ENCODE measurements at places on chromosomes 16 and 17.

DNA sequence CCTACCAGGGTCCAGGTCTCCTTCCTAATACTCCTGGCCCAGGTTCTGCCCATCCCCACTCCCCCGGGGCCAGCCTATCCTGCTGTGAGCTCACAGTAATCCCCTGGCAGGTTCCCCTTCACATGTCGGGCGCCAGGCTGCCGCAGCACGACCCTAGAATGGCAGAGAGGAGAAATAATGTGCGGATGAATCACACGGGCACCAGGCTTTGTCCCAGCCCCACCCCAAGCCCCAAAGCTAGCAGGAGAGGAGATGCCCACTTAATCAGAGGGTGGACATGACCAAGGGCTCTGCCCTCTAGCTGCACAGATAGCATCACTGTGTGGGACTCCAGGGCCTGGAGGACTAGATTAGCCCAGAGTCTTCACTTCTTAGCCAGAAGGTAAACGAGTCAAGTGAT lies 39.5 kb downstream of the ST3GAL2 start:
- no peak for DNase-seq

GRCh38 chr16:29738514-29738913 lies 7.3 kb downstream of the C16orf54 start:
- DNase-seq, result peak; percentile 70

DNA sequence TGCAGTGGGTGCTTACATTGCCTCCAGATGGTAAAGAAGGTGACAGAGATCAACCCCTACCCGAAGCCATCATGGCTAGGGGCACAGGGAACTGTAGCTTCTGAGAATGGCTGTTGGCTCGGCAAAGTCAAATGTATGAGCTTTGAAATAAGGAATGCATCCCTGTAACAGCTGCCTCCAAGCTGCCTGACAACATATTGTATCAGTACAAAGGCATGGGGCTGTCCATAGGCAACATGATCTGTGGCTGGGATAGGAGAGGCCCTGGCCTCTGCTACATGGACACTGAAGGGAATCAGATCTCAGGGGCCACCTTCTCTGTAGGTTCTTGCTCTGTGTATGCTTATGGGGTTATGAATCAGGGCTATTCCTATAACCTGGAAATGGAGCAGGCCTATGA lies 119.2 kb upstream of the NETO2 start:
- no peak for DNase-seq

- DNase-seq, result no peak
These were observed 139.3 kb downstream of the KCNJ2 start for GRCh38 chr17:70308618-70309017.

- no peak for DNase-seq
These were observed 729 bp upstream of the CLTC start for GRCh38 chr17:59619035-59619297.

DNA sequence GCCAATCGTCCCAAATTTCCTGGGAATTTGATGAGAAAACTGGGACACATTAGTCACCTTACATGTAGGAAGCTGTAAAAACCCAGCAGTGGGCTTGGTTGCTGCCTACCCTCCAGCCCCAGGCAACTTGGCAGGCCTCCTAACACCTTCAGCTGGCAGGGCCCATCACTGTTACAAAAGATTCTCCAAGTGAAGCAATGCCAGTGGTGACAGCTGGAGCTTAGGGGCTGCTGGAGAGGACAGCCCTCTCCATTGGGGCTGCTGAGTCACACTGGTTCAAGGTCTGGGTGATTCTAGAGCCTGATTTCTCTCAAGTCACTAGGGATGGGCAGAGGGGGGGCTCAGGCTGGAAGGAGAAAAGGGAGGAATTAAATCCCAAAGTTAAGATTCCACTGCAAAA lies 180.6 kb downstream of the COPRS start:
- DNase-seq, result no peak

GRCh38 chr17:17494870-17495535 lies 1.2 kb downstream of the RASD1 start:
- DNase-seq, result peak; percentile 40

DNA sequence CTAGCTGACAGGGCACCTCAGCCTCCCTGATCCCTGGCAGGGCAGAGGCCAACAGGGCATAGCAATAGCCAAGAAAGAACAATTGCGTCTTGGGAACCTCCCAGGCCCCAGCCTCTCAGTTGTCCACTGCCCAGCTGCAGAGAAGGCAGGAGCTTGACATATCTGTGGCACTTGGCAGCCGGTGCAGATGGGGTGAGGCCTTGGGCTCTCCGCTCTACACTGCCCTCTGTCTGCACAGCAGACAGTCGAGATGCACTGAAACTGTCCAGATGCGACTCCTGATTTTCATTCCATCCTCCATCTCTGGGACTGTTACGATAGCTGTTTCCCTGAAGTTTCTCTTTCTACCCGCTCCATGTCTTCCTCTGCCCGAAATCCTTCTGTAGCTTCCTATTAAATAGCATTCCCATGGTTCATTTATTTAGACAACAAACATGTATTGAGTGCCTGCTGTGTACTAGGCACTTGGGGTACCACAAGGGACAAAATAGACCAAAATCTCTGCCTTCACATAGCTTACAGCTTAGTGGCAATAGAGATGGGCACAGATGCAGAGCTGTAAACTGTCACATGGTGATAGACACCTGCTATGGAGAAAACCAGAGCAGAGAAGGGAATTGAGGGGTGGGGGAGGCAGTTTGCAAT lies 3.3 kb downstream of the POLR3E start:
- DNase-seq, result peak; percentile 59

DNA sequence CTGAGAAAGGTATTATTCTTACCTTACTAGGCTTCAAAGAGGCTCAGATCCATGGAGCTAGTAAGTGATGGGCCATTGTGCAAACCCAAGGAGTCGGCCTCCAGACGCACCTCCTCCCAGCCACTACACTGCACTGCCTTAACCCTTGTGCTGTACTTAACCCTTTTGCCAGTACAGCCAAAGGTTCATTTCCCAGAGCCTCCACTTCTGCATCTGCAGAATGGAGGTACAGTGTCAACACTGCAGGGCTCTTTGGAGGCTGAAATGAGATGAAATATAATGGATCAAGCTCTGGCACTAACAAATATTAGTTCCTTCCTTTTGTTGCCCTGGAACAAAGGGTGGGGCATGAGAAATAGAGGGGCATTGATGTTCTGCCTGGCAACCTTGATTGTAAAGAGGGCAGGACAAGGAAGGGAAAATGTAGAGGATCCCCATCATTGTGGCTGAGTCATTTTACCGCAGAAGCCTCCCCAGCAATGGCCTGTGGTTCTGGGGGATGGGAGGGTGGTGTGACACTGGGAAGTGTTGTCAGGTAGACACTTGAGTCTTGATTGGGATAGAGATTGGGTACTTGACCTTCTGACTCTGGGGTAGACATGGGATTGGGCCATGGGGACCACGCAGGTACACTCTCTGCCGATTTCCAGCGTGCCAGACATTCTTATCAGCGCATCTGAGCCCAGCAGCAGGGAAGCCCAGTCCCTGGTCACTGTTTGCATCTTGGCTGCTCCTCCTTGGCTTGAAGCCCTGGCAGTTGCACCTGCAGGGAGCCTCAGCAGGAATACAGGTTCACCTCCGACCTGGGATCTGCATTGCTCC lies 84.0 kb downstream of the MSI2 start:
- no peak for DNase-seq

DNA sequence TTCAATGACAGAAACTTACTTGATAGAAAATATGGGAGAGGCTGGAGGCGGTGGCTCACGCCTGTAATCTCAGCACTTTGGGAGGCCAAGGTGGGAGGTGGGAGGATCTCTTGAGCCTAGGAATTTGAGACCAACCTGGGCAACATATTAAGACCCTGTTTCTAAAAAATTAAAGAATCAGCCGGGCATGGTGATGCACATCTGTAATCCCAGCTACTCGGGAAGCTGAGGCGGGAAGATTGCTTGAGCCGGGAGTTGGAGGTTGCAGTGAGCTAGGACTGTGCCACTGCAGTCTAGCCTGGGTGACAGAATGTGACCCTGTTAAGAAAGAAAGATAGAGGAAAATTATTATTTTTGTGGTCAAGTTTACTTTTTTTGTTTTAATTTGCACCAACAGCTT lies 2.1 kb upstream of the NLK start:
- no peak for DNase-seq

- peak; percentile 82 for DNase-seq
These were observed 113.2 kb downstream of the PRKCB start for GRCh38 chr16:23948949-23949411.

DNA sequence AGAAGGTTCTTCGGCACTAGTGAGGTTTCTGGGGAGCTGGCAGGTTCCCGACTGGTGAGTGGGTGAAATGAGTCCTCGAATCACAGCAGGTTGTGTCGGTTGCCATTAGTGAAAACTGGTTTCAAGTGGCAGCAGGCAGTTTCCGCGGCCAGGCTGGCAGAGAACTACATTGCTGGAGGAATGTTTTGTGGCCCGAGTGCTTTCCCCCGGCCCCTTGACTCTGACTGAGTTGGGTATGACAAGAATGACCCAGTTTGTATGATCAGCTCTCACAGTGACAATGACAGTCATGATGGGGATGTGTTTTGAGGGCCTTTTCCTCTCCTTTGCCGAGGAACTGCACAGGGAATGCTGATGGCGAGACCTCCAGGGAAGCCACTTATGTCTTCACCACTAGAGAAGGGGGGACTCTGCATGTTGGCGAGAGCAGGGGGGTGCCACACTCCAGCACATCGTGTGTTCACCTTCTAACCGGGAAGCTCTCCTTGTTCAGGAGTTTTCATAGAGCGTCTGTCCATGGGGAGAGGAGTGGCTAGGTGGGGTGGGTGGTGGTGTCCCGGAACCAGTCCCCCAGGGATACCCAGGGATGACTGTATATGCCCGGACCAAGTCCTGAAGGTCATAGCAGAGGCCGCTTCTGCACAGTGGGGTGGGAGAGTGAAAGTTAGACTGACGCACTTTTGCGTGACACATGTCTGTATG lies 206.0 kb upstream of the CHMP6 start:
- no peak for DNase-seq

DNA sequence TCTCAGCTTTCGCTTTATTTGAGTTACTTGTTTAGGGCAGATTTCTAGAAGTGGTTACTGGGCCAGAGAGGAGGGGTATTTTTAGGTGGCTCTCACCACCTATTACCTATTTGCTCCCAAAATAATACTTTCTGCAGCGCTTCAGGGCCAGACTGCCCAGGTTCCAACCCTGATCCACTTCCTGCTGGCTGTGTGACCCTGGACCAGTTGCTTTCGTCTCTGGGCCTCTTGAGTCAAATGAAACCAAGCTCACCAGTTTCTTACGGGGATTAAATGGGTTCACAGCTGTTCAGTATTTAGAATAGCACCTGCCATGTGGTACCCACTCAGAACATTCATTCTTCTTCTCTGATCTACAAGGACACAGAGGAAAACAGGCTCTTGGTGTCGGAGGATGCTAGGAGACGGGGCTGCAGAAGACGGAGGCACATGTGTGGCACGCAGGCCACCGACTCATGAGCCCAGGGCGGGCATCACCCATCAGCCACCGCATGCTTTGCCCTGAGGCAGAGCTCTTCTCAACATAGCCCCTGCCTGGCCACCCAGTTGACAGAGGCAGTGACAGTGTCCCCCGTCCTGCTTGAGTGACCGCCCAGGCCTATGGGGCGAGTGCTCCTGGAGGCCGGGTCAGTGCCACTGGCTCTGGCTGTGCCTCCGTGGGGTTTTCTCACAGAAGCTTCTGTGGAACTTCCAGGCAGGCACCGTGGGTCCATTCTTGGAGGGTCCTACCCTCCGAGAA lies 149.0 kb upstream of the PLCG2 start:
- DNase-seq, result no peak
